ENCODE measurements at places on chromosomes 2 and 18.

GRCh38 chr18:49843778-49844625 is 30.7 kb upstream of the ACAA2 start:
- no peak for DNase-seq

- no peak for DNase-seq
Measured at GRCh38 chr2:44456946-44457345, 95.2 kb downstream of the CAMKMT start.

DNA sequence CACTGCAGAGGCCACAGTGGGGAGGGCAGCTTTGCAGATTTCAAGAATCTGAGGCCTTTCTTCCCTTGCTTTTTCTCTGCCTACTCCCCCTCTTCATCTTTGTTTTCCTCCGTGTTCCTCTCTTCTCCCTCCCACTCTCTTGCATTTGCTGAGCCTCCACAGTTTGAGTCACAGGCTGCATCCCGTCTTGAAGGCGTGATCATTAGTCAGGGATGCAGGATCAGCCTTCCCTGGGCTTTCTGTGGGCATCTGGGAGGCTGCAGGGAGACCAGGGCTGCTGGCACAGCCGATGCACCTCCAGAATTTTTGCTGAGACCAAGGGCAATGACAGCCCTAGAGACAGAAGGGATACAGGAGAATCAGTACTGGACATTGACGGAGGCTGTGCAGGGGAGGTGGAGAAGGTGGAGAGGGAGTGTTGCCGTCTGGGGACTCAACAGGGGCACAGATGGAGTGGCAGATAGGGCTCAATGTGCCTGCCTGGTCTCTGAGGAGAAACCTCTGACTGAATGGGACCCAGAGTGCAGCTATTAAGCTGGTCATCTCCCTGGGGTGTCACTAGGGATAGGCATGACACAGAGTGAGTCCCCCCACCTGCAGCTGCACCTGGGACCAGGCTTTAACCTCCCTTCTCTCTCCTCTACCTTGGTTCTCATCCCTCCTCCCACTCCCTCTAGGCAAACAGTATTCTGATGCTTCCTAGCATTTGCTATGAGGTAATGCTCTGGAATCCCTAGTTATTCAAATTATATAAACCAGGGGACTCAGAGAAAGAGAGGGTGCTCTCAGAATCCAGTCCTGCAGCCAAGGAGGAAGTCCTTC is 29.0 kb upstream of the DNAJC27 start:
- DNase-seq = no peak

DNA sequence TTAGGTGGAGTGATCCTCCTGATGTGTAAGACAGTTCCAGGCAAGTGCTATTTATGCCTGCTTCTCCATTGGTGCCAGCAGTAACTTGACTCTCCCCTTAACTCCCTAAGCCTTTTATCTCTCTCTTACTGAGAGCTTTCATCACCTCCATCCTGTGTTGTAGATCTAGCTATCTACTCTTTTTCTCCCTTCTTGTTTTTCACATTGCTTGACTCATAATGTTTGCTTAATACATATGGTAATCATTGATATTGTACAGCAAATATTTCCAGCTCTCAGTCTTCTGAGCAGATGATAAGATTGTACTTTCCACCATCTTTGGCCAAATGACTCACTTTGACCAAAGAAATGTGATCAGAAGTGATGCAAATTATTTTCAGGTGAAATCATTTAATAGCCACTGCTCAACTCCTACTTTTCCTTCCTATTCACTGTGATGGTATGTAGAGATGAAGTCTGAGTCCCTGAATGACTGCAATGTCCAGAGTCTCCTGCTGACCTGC is 165.0 kb downstream of the PLCL1 start:
- no peak for DNase-seq

Data from stimulated activated CD8-positive, alpha-beta memory T cell treated with anti-CD3 and anti-CD28 coated beads, Interleukin-4, amount 100 ng/mL, for 1 hour (primary cell).